ENCODE measurements at places on chromosomes 4 and X. TPM values are rescaled to one million over a fixed set of nuclear protein-coding genes. Genes with fewer than 3 reads are reported as not detected.

DNA sequence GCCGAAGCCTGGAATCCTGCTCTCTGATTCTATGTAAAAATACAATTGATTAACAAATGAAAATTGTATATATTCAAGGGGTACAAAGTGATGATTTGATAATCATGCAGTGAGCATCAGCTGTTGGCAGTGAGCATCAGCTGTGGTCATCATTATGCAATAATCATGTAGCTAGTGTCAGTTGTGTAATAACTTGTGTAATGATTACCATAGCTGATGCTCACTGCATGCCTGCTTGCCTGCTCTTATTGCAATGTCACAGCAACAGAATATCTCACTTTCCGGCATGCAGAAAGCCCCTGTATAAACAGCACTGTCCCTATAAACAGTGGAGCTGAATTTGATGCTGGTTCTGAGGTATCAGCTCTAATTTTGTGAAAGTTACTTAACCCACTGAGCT is 46.8 kb downstream of the SULT1B1 start:
- no peak for DNase-seq
- peaks cover 2% of the 10 kb centered on the region for H3K27me3 ChIP-seq
- no peak overlapping the region for H3K4me3 ChIP-seq

- H3K4me3 ChIP-seq, result no peak overlapping the region
- H3K27me3 ChIP-seq, result no peaks in the 10 kb centered on the region
- H3K36me3 ChIP-seq, result no peaks in the 10 kb centered on the region
- H3K4me1 ChIP-seq, result no peaks in the 10 kb centered on the region
- DNase-seq, result no peak
Measured at GRCh38 chr4:52611030-52611555, 48.0 kb downstream of the USP46 start.

- no peaks in the 10 kb centered on the region for H3K27me3 ChIP-seq
- H3K36me3 ChIP-seq, result no peaks in the 10 kb centered on the region
- H3K4me3 ChIP-seq, result no peak overlapping the region
- DNase-seq, result no peak
- no peaks in the 10 kb centered on the region for H3K4me1 ChIP-seq
- no peak overlapping the region for H3K27ac ChIP-seq
Measured at GRCh38 chr4:67198727-67199126, 346.6 kb downstream of the CENPC start.

GRCh38 chr4:128583753-128584712 is 225.5 kb upstream of the JADE1 start:
- H3K27me3 ChIP-seq, result no peaks in the 10 kb centered on the region
- DNase-seq, result no peak
- H3K27ac ChIP-seq, result no peak overlapping the region
- no peaks in the 10 kb centered on the region for H3K36me3 ChIP-seq

GRCh38 chr4:53489279-53489889 is 101.9 kb downstream of the LNX1 start:
- no peak for DNase-seq
- H3K4me1 ChIP-seq, result peaks cover 10% of the 10 kb centered on the region
- no peaks in the 10 kb centered on the region for H3K27me3 ChIP-seq

GRCh38 chr4:38509551-38509950 is 154.4 kb upstream of the KLF3 start:
- H3K4me1 ChIP-seq, result no peaks in the 10 kb centered on the region
- no peak overlapping the region for H3K4me3 ChIP-seq
- DNase-seq, result no peak
- H3K27ac ChIP-seq, result no peak overlapping the region
- no peaks in the 10 kb centered on the region for H3K27me3 ChIP-seq

DNA sequence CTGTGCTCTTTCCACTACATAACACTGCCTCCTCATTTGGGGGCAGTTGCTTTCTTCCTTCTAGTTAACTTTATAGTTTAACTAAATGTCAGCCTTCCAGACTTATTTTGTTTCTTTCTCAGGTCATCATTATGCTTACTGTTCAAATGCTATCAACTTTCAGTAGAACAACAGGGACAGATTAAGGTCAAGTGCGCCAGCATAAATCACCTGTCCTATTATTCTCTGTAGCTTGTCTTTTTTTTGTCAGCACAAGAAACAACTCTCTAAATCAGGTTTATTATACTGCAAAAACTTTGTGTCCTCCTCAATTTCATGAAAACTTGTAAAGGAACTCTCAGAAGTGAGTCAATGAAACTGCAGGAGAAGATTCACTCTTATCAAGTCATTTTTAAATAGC is 19.6 kb downstream of the SPANXA2 start:
- no peak overlapping the region for H3K4me3 ChIP-seq
- H3K4me1 ChIP-seq, result no peaks in the 10 kb centered on the region
- no peak overlapping the region for H3K27ac ChIP-seq
- H3K27me3 ChIP-seq, result no peaks in the 10 kb centered on the region
- no peak for DNase-seq

HTRA3 gene
- total RNA-seq, result 96.8 TPM
